ENCODE measurements at places on chromosomes 2 and 18. TPM values are rescaled to one million over a fixed set of nuclear protein-coding genes. Genes with fewer than 3 reads are reported as not detected.

- no peak for DNase-seq
These were observed 950 bp downstream of the KLHL30 start for GRCh38 chr2:238139196-238140039.

DNA sequence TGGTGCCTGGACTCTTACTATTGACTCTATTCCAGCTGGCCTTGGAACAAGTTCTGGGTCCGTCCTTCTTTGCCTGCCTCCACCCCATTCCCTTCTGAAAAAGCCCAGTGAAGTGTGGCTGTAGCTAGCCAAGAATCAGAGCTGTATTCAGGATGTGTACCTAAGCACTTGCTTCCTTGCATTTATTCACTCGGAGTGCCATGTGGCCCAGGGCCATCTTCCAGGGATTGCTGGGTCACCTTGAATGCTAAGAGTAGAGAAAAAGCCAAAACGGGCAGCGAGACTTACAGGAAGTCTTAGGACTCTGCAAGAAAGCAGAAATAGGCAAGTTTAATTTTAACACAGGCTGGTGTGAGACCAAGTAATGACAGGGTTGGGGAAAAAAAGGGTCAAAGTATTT lies 4.1 kb downstream of the ITGA6 start:
- no peak for DNase-seq

DIPK1C gene
- 0.02 TPM for total RNA-seq

DNA sequence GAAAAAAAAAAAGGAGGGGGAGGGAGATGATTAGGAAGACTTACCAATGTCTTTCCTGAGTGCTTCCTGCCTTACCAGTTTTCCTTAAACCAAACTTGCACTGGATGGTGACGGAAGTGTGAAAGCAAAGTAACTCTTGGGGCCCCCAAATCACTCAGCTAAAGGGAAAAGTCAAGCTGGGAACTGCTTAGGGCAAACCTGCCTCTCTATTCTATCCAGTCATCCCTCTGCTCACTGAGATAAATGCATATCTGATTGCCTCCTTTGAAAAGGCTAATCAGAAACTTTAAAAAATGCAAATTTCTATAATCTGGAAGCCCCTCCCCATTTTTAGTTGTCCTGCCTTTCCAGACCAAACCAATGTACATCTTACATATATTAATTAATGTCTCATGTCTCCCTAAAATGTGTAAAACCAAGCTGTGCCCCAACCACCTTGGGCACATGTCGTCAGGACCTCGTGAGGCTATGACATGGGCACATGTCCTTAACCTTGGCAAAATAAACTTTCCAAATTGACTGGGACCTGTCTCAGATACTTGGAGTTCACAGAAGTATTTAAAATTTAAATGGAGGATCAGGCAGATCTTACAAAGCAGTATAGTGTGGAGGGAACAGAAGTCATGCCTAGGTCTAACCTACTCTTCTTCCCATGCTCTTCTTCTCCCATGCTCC lies 7.2 kb upstream of the CYBRD1 start:
- DNase-seq = no peak

DNA sequence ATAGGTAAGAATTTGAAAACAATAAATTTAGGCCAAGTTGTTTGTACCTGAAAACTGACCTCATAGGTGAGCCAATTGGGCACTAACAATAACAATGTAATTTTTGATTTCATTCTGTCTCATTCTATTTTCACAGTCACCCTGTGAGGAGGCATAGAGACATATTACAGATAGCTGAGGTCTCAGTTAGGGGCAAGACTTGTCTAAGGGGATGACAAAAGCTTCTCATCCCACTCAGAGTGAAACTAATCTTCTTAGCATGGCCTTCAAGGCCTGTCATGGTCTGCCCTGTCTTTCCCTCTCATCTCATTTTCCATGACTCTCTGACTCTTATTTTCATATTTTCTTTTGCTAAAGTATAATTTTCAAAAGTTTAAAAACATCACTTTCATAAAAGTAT lies 562.0 kb upstream of the TNP1 start:
- no peak for DNase-seq

- no peak for DNase-seq
These were observed 4.8 kb upstream of the RBBP8 start for GRCh38 chr18:22928339-22928738.

- DNase-seq = no peak
These were observed 22.1 kb downstream of the ACADL start for GRCh38 chr2:210203147-210203546.

RESP18 gene
- not detected for total RNA-seq

Data from A172 (cell line).